GM23338 (cell line): ENCODE measurements at places on chromosomes 6 and 20. TPM values are rescaled to one million over a fixed set of nuclear protein-coding genes. Genes with fewer than 3 reads are reported as not detected.

The ANGPT4 gene
- total RNA-seq = 0.17 and 1.0 TPM in 2 replicates

The STX11 gene
- total RNA-seq = 0.08 and 0.35 TPM in 2 replicates

The HLA-DPA1 gene
- 6.6 and 6.9 TPM in 2 replicates for total RNA-seq

The CRISP2 gene
- 0.50 and 0.63 TPM in 2 replicates for total RNA-seq

The RPS21 gene
- total RNA-seq = 759 and 964 TPM in 2 replicates

The MYLK2 gene
- total RNA-seq = 0.28 TPM in 1 of 2 replicates, not detected in the other

The PPIL6 gene
- total RNA-seq = 1.5 and 1.7 TPM in 2 replicates

The VSX1 gene
- 0.16 and 0.73 TPM in 2 replicates for total RNA-seq

The MEI4 gene
- total RNA-seq = 0.16 and 0.63 TPM in 2 replicates

The OR2B6 gene
- total RNA-seq = not detected in 2 replicates

GRCh38 chr6:14510038-14510437 lies 392.5 kb downstream of the CD83 start:
- H3K27me3 ChIP-seq = no peaks in the 10 kb centered on the region
- no peak overlapping the region for H3K4me3 ChIP-seq
- no peaks in the 10 kb centered on the region; the same call in 1 of the 2 replicates for H3K4me1 ChIP-seq
- H3K36me3 ChIP-seq = no peaks in the 10 kb centered on the region
- DNase-seq = peak; percentile 25
- H3K27ac ChIP-seq = no peak overlapping the region

GRCh38 chr6:45187836-45188235 lies 140.3 kb upstream of the RUNX2 start:
- no peaks in the 10 kb centered on the region for H3K27me3 ChIP-seq
- H3K27ac ChIP-seq = no peak overlapping the region
- DNase-seq = no peak

- no peak overlapping the region for H3K27ac ChIP-seq
- peaks cover 30% of the 10 kb centered on the region for H3K4me1 ChIP-seq
- DNase-seq = peak; percentile 34
- H3K36me3 ChIP-seq = no peaks in the 10 kb centered on the region
- no peak overlapping the region for H3K4me3 ChIP-seq
Observed at GRCh38 chr20:44648068-44648467, 3.4 kb downstream of the ADA start.

DNA sequence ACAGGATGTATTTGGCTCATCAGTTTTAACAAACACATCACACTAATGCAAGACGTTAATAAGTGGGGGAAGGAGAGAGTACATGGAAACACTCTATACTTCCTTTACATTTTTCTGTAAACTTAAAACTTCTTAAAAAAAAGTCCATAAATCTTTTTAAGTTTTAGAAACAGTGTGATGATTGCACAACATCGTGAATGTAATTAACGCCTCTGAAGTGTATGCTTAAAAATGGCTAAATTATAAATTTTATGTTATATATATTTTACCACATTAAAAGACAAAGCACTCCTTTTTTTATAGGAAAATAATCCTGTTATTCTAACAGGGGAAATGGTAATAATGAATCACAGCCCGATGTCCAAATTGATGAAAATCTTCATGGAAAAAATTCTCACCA lies 144.1 kb upstream of the RUNX2 start:
- DNase-seq = no peak
- H3K27ac ChIP-seq = no peak overlapping the region
- H3K4me1 ChIP-seq = peaks cover 6% of the 10 kb centered on the region; the same call in 1 of the 2 replicates
- H3K4me3 ChIP-seq = no peak overlapping the region
- H3K36me3 ChIP-seq = no peaks in the 10 kb centered on the region

- no peak for DNase-seq
- H3K4me3 ChIP-seq = no peak overlapping the region
- no peaks in the 10 kb centered on the region for H3K4me1 ChIP-seq
- no peak overlapping the region for H3K27ac ChIP-seq
Observed at GRCh38 chr6:50992232-50992631, 173.6 kb downstream of the TFAP2B start.

- H3K4me1 ChIP-seq = peaks cover 21% of the 10 kb centered on the region
- H3K27me3 ChIP-seq = no peaks in the 10 kb centered on the region
- no peak overlapping the region for H3K27ac ChIP-seq
- no peak overlapping the region for H3K4me3 ChIP-seq
- peaks cover 28% of the 10 kb centered on the region for H3K36me3 ChIP-seq
Observed at GRCh38 chr20:54218470-54218869, 10.6 kb downstream of the PFDN4 start.

- H3K27ac ChIP-seq = no peak overlapping the region
- no peaks in the 10 kb centered on the region for H3K27me3 ChIP-seq
- H3K4me3 ChIP-seq = no peak overlapping the region
- no peak for DNase-seq
- H3K36me3 ChIP-seq = no peaks in the 10 kb centered on the region
Observed at GRCh38 chr20:8670893-8671215, 398.0 kb upstream of the PLCB4 start.

GRCh38 chr20:44714102-44714700 lies 968 bp upstream of the CCN5 start:
- H3K27ac ChIP-seq = no peak overlapping the region
- no peak for DNase-seq
- no peaks in the 10 kb centered on the region for H3K36me3 ChIP-seq
- no peaks in the 10 kb centered on the region for H3K27me3 ChIP-seq
- no peak overlapping the region for H3K4me3 ChIP-seq

DNA sequence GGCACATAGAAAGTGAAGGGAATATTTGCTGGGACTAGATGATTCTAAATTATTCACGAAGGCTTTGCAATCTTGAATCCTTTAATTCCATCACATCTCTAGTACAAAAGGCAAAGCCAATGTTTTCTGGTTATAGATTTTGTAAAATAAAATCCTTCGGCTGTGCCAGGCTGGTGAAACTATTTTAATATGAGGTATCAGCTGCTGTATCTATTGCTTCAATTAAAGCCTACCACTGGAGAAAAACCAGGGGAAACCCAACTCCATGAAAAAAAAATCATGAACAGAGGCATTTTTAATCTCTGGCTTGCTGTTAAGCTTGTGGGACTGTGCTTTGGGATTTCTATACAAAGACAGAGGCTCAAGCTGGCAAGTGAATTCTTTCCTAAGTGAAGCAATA lies 271.8 kb downstream of the QKI start:
- no peak overlapping the region for H3K27ac ChIP-seq
- H3K36me3 ChIP-seq = no peaks in the 10 kb centered on the region
- no peak for DNase-seq
- no peaks in the 10 kb centered on the region for H3K4me1 ChIP-seq
- H3K4me3 ChIP-seq = no peak overlapping the region

DNA sequence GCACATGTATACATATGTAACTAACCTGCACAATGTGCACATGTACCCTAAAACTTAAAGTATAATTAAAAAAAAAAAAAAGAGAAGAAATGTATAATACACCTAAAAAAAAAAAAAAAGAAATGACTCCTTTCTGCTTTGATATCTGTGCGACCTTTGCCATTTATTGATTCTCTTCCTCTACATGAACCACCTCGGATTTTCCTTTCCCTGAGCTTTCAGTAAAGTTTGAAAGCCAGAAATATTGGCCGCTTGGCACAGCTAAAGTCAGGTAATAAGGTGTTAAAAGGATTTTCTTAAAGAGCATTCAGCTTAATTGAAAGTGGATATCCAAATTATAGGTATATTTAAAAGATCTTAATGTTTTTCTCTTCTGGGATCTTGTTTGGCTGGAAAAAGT lies 12.6 kb upstream of the ASCC3 start:
- H3K36me3 ChIP-seq = peaks cover 17% of the 10 kb centered on the region; the same call in 1 of the 2 replicates
- no peak overlapping the region for H3K4me3 ChIP-seq

DNA sequence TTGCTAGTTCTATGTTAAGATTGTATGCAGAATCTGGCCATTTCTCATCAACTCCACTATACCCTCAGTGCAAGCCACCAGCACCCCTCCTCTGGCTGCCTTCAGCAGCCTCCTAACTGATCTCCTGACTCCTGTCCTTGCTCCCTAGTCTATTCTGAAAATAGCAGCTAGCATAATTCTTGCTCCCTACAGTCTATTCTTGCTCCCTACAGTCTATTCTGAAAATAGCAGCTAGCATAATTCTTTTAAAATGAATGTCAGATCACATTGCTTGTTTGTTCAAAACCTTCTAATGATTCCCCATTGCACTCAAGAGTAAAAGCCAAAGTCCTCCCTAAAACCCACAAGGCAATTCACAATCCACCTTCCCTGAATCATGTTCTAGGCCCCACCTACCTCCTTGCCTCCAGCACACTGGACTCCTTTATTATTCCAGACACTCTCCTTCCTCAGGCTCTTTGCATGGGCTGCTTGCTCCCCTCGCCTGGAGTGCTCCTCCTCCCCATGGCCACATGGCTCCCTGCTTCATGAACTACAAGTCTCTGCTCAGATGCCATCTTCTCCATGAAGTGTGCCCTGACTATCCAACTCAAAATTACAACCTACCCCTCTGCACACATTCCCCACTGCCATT lies 164.2 kb upstream of the TNFAIP3 start:
- no peaks in the 10 kb centered on the region; the same call in 1 of the 2 replicates for H3K4me1 ChIP-seq
- no peak overlapping the region for H3K4me3 ChIP-seq
- no peak overlapping the region for H3K27ac ChIP-seq
- DNase-seq = no peak

DNA sequence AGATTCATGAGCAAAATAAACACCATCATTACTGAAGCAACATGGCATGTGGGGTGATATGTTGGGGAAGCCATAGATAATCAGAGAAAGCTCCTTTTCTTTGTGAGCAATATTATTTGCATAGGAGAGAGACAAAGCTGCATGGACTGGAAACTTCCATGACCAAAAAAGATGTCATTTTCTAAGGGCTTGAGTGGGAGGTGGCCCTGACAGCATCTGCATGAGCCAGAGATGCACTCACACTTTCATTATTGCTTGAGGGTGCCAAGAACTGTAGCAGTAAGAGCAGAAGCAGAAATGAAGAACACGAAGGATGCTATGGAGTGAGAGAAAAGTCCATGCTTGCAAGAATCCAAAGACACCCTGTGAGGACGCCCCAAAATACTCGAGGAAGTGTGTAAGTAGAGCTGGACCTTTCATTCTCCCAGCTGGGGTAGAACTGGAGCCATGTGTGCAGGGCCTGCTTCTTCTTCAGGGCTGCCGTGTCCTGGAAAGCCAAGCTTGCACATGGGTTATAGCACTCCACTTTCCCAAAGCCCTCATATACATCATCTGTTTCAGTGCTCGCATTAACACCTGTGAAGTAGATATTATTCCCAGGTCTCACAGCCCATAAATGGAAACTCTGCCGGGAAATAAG lies 851.2 kb downstream of the DHX35 start:
- no peak for DNase-seq
- no peak overlapping the region for H3K27ac ChIP-seq
- H3K4me3 ChIP-seq = no peak overlapping the region

- no peak overlapping the region for H3K4me3 ChIP-seq
- DNase-seq = no peak
- no peak overlapping the region for H3K27ac ChIP-seq
- H3K4me1 ChIP-seq = peaks cover 15% of the 10 kb centered on the region
- H3K36me3 ChIP-seq = no peaks in the 10 kb centered on the region
Observed at GRCh38 chr6:119669221-119669620, 319.7 kb upstream of the MAN1A1 start.

DNA sequence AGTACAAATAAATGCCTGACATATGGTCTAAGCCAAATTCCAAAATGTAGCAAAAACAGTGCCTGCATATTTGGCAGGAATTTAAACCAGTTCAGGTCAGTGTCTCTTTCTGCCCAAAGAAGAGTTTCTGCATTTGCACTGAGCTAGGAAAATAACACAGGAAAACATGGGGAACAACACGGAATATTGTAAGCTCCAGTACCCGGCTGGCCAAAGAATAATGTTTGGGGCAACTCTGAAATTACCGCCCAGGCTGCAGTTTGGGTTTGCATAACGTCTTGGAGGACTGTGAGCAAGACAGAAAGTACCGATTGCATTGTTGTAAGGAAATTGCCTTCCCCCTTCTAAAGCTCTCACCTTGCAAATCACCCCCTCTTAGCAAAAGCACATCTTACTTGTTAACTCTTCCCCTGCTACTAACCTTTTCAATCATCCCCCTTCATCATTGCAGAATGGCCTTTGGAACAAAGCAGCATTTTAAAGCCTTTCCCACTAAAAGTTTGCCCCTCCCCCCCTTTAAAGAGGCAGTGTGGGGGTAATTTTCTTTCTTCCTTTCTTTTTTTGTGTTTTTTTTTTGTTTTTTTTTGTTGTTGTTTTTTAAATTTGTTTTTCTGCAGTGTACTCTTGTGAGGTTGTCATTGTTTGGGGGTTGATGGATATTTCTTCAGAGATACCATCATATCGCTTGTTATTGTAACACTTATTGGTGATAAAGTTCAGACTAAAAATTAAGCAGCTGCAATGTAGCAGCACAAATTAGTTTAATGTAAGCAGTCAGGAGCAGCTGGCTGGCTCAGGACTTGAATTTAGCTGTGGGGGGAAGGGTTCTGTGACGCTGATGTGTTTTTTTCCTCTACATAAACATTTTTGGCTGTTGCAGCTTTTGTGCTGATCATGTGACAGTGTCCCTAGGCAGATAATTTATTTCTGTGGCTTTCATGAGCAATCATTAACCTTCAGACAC lies 100.0 kb upstream of the CITED2 start:
- H3K4me3 ChIP-seq = peak overlapping the region; percentile 18; the same call in 1 of the 2 replicates
- peak; percentile 54 for DNase-seq
- H3K4me1 ChIP-seq = peaks cover 42% of the 10 kb centered on the region
- no peaks in the 10 kb centered on the region for H3K36me3 ChIP-seq
- no peaks in the 10 kb centered on the region for H3K27me3 ChIP-seq
- peak overlapping the region; percentile 79 for H3K27ac ChIP-seq

- H3K4me1 ChIP-seq = peaks cover 12% of the 10 kb centered on the region
- H3K4me3 ChIP-seq = no peak overlapping the region
- no peaks in the 10 kb centered on the region for H3K27me3 ChIP-seq
- peak overlapping the region; percentile 35; the same call in 1 of the 2 replicates for H3K27ac ChIP-seq
- DNase-seq = peak; percentile 26
- H3K36me3 ChIP-seq = no peaks in the 10 kb centered on the region
Observed at GRCh38 chr6:53043581-53043980, 21.6 kb upstream of the FBXO9 start.

DNA sequence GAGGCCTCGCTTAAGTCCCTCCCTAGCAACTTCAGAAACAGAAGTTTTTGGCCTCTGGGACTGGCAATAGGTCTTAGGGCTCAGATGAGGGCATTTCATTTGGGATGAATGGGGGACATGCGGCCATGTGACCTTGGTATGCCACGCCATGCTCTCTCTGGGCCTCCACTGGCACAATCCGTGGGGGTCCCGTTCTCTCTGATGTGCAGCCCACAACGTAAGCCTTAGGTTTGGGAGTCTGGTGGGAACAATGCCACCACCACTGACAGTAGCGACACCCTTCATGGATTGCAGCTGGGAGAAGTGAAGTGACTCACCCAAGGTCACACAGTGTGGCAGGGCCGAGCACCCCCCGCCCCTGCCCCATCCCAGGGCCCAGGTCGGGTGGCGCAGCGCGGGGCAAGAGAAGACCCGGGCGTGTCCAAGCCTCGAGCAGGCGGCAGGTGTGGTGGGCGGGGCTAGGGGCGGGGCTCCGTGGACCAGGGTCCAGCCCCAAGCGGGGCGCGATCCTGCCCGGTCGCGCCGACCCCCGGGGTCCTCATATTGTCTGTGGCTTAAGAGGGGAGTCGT lies 864 bp upstream of the CEBPB start:
- no peak overlapping the region for H3K27ac ChIP-seq
- peak; percentile 83 for DNase-seq
- no peaks in the 10 kb centered on the region for H3K36me3 ChIP-seq
- no peaks in the 10 kb centered on the region for H3K27me3 ChIP-seq
